ENCODE measurements at places on chromosomes 7 and 10. TPM values are rescaled to one million over a fixed set of nuclear protein-coding genes. Genes with fewer than 3 reads are reported as not detected.

CCNJ gene
- 4.5 TPM for total RNA-seq

DNA sequence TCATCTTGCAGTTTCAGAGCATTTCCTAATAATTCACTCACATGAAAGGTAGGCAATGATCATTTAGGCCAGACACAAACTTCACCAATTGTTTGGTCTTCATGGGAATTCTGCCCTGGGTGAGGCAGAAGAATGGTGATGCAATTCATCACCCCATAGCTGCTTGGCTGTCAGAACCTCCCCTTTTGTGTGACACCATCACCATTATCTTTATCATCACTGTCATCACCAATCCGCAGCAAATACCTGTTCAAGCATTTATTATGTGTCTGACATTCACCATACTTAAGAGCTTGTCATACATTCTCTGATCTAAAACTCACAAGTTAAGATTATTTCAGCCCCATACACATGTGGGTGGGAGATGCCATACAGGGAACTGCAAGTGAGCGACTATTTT, 799.5 kb upstream of the LRRN3 start:
- DNase-seq, result no peak

SPDYE11 gene
- 0.08 TPM for total RNA-seq

SLC35G1 gene
- 6.2 TPM for total RNA-seq

TMEM120A gene
- 28.9 TPM for total RNA-seq

DNA sequence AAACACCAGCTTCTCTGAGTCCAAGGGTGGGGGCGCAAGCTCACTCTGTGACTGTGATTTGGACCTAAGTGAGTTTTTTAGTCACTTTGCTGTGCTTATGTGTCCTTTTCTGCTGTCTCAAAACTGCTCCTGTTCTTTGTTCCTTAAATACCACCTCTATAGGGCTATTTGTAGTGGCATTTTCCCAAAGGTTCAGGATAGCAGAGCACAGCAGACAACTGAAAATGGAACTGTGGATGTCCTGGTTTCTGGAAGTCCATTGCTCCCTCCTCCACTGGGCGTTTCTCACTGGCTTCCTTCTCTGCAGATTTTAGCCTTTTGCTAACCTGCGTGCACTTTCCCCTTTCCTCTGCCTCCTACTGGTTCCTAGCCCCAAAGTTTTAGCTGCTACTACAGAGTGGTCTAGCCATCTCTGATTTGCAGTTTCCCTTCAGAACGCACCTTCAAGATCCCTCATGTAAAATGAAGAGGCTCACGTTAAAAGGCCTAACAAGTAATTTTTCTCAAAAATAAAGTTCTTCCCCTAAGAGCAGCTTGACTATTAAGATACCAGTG, 25.6 kb downstream of the BLVRA start:
- DNase-seq, result no peak

SEMA3D gene
- total RNA-seq, result 51.2 TPM

CACNA2D1 gene
- total RNA-seq, result 46.0 TPM

LAMB1 gene
- total RNA-seq, result 332 TPM

FZD1 gene
- total RNA-seq, result 28.7 TPM

GRCh38 chr10:117348236-117348635, 27.0 kb downstream of the PDZD8 start:
- no peak for DNase-seq

DNA sequence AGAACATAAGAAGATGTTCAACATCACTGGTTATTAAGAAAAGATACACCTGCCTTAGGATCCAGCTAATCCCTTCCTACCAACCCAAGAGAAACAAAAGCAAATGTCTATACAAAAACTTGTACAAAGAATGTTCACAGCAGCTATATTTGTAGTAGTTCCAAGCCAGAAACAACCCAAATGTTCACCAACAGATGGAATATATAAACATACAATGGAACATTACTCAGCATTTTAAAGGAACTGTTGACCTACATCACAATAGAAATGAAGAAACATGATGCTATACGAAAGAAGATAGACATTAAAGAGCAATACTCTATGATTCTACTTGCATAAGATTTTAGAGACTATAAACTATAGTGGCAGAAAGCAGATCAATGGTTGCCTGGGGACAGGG, 149.4 kb downstream of the ZNF438 start:
- peak; percentile 51 for DNase-seq

GRCh38 chr7:18013936-18014335, 13.7 kb downstream of the PRPS1L1 start:
- peak; percentile 66 for DNase-seq

DNA sequence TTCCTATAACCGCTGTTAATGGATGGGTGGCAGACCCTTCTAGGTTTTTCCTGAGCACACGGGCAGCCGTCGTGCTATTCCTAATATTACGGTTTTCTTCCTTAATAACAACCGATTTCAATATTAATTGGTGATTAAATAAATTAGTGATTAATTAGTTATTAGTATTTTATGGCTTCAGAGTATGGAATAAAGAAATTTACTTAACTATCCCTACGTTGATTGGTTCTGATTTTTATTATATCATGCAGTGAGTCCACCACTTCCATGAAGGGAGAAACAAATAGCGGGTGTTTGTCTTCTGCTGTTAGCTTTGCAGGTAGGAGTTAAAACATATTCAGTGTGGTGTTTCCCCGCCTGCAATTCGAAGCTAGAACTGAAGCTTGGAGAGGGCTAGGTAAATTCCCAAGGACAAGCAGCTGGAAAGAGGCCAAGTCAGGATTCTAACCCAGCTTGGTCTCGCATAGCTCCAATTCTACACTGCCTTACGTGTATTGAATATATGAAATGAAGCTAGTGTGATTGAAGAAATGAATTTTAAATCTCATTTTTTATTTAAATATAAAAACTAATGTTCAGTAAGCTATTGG, 928 bp upstream of the CSTF2T start:
- DNase-seq, result no peak

GRCh38 chr10:69259547-69260243, 18.6 kb upstream of the HK1 start:
- no peak for DNase-seq

- DNase-seq, result no peak
These were observed 30.5 kb upstream of the ING3 start for GRCh38 chr7:120920034-120920433.

GRCh38 chr10:124151466-124152095, 58.2 kb upstream of the CHST15 start:
- DNase-seq, result no peak

- no peak for DNase-seq
These were observed 41.3 kb upstream of the AOAH start for GRCh38 chr7:36765605-36766004.

RPP38 gene
- total RNA-seq, result 11.4 TPM

SPAM1 gene
- total RNA-seq, result not detected

DNA sequence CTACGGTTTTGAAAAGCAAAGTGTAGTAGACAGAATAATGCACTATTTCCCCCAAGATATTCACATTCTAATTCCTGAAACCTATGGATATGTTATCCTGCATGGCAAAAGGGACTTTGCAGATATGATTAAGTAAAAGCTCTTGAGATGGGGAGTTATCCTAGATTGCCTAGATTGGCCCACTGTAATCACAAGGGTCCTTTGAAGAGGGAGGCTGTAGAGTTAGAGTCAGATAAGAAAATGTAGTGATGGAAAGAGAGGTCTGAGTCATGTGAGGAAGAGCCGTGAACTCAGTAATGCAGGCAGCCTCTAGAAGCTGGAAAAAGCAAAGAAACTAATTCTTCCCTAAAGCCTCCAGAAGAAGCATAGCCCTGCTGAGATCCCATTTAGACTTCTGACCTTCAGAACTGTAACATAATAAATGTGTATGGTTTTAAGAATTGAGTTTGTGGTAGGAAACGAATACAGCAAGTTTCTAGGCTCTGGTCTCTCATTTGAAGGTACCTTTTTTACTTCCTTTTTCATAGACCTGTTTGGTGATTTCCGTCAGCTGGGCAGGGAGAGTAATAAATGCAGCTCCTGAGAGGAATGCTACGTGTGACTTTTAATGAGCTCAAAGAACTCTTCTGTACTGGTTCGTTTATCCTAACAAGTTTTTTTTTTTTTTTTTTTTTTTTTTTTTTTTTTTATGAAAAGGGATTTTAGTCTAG, 41.9 kb upstream of the NXPH1 start:
- no peak for DNase-seq

DNA sequence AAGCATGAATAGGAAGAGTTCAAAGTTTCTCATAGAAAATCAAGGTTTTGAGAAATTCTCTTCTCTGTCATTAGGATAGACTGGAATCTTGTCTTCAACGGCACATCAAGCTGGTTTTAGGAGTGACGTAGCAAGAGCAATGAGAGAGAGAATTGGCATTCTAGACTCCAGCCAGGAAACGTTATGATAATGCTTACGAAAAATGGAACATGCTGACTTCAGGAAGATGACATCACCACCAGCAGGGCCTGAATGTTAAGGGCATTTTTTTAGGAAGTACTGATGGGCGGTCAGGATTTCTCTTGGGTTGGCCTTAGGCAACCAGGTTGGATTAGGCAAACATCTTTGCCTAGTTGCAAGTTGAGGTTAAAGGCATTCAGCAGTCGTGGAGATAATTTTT, 213.2 kb upstream of the CTBP2 start:
- DNase-seq, result no peak

VSTM4 gene
- 4.7 TPM for total RNA-seq

VWDE gene
- total RNA-seq, result 0.09 TPM

DNA sequence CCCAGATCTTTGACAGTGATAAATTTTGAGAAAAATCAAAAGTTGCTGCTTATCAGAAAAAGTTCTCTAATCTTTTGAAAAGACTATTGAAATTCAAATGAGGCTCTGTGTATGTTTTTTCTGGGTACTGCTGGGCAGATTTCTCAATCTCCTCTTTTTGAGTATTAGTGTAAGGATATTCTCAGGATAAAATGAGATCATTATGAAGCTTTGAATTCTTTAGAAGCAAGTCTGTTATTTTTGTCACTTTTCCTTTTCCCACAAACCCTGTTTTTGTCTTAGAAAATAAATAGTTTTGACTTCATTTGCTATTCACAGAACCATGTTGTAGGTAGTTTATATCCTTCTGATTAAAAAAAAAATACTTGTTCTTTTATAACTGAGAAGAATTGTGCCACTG, 7.9 kb downstream of the STAM start:
- peak; percentile 28 for DNase-seq

- DNase-seq, result no peak
These were observed 80.1 kb downstream of the TCERG1L start for GRCh38 chr10:131231323-131231964.

TWNK gene
- total RNA-seq, result 4.8 TPM

- peak; percentile 89 for DNase-seq
These were observed 22.4 kb upstream of the SEMA3C start for GRCh38 chr7:80941208-80941758.

DNA sequence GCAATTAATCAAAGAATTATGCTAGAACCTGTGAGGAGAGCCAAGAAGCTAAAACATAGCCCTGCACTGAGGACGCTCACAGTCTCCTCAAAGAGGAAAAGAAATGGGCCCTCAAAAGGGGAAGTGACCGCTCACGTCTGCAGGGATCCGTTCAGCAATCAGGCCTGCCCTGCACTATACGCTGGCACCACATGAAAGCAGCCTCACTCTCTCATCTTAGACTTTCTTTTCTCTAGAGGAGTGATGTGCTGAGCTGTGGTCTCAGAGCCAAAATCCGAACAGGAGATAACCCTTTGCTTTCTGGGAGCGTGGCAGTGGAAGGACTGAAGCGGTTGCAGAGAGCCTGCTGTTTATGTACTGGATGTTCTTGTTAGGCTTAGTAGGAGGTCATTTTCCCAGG, 6.3 kb upstream of the IL2RA start:
- DNase-seq, result no peak

WIPF3 gene
- total RNA-seq, result not detected

GRCh38 chr7:158289761-158290523, 297.7 kb downstream of the PTPRN2 start:
- DNase-seq, result no peak

SMNDC1 gene
- total RNA-seq, result 8.9 TPM

- DNase-seq, result no peak
These were observed 142.4 kb upstream of the MEOX2 start for GRCh38 chr7:15828881-15829280.

DNA sequence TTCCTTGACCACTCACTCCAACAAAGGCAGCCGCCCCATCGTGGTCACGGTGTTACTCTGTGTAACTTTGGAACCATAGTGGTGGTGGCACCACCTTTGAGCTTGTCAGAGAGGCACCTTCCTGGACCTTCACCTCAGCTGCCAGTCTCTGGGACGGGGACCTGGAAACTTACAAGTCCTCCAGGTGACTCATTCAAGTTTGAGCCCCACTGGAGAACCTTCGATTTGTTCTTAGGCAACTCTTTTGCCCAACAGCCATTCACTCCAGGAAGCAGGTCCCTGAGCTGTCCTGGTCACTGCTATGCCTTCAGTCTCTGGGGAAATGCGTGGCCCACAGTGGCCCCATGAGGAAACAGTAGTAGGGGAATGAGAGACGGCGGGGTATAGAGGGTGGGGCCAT, 17.2 kb downstream of the STX1A start:
- DNase-seq, result no peak
